ENCODE measurements at places on chromosomes 11 and 22.

DNA sequence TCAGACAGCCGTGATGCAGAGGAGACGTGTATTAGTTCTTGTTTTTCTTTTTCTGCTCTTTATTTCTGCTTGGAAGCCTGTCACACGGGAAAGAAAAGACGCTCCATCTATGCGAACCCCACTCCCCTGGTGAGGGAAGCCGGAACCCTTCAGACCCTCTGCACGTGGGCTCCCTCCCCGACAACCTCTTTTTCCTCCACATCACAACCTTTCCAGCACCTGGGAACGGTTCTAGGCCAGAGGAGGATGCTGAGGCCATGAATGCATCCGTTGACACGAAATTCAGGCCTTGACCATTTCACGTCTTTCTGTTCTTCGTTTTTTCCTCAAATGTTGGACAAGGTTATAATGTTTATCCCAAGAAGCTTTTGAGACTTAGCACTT, 85.3 kb upstream of the WNT7B start:
- no peak for DNase-seq

- DNase-seq, result peak; percentile 97
Observed at GRCh38 chr22:18001040-18001893, 23.1 kb downstream of the MICAL3 start.

GRCh38 chr22:49425356-49425755, 402.3 kb downstream of the BRD1 start:
- no peak for DNase-seq

GRCh38 chr11:123742031-123742723, 717 bp upstream of the ZNF202 start:
- no peak for DNase-seq

- no peak for DNase-seq
Observed at GRCh38 chr22:26481694-26482093, 1.9 kb downstream of the HPS4 start.

DNA sequence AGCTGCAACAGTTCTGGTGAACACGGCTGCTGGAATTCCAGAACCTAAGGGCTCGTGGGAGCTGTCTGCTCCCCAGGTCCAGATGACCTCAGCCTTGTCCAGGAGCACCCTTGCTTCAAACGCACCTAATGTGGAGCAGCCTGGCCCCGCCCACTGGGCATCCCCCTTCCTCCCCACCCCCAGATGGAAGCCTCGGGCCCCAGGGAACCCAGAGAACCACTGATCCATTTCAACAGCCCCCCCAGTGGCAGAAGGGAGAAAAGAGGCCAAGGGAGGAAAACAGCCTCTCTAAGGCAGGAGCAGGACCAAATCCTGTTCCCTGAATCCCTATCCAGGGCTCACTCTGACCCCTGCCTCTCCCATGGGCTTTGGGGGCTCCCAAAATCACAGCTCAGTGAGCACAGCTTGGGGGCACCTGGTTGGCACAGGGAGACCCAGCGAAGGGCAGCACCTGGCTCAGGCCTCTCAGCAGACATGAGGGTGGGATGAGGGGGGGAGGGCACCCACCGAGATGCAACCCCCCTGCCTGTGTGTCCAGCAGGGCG, 1.2 kb downstream of the CYTH4 start:
- DNase-seq, result no peak

GRCh38 chr11:113248702-113249490, 65.5 kb upstream of the TTC12 start:
- DNase-seq, result no peak

GRCh38 chr22:25959818-25960774, 209.2 kb upstream of the SEZ6L start:
- no peak for DNase-seq

- DNase-seq, result no peak
Observed at GRCh38 chr11:10779086-10779485, 28.0 kb downstream of the CTR9 start.

- DNase-seq, result no peak
Observed at GRCh38 chr11:11640152-11640551, 18.3 kb upstream of the GALNT18 start.

DNA sequence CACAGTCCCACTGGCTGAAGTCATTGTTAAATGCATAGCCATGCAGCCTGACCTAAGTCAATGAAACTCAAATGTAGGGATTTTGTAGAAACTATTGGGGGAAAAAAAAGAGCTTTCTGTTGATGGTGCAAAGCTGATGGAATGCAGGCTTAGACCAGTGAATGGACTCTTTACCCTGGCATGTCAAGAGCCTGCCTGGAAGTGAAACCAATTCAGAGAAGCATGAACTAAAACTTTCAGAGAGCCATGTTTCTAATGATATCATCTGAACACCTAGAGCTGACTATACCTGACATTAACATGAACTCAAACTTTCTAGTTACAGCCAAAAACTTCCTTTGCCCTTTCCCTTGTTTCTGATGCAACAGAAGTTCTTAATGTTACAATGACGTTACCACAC, 89.0 kb downstream of the APIP start:
- DNase-seq, result no peak

DNA sequence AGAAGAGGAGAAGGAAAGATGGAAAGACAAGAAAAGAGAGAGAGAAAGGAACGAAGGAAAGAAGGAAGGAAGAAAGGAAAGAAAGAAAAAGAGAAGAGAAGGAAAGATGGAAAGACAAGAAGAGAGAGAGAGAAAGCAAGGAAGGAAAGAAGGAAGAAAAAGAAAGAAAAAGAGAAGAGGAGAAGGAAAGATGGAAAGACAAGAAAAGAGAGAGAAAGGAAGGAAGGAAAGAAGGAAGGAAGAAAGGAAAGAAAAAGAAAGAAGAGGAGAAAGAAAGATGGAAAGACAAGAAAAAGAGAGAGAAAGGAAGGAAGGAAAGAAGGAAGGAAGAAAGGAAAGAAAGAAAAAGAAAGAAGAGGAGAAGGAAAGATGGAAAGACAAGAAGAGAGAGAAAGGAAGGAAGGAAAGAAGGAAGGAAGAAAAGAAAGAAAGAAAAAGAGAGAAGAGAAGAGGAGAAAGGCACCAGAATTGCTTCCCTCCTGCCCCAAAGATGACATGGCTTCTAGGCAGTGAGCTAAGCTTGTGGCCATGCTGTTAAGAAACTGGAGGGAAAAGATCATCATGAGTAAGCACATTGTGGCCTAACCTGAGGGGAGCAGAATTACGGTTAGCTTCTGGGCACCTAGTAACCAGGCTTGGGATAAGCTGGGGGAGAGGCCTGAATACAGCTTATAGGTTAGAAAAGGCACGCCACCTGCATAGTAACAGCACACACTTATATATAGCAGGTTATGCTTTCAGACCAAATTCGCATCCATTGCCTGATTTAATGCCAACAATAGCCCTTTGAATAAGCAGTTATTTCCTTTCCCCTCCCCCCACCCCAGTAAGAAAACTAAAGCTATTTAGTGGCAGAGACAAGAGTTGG, 2.3 kb upstream of the ST3GAL4 start:
- peak; percentile 83 for DNase-seq

Data from HCEC 1CT (cell line).